SIG-M5 (cell line): ENCODE measurements at places on chromosomes 3 and 15.

- DNase-seq = no peak
Observed at GRCh38 chr3:46824211-46824970, 38.9 kb downstream of the MYL3 start.

- no peak for DNase-seq
Observed at GRCh38 chr15:65819563-65819960, 27.5 kb upstream of the DENND4A start.

- no peak for DNase-seq
Observed at GRCh38 chr3:186589856-186590579, 19.5 kb downstream of the DNAJB11 start.

DNA sequence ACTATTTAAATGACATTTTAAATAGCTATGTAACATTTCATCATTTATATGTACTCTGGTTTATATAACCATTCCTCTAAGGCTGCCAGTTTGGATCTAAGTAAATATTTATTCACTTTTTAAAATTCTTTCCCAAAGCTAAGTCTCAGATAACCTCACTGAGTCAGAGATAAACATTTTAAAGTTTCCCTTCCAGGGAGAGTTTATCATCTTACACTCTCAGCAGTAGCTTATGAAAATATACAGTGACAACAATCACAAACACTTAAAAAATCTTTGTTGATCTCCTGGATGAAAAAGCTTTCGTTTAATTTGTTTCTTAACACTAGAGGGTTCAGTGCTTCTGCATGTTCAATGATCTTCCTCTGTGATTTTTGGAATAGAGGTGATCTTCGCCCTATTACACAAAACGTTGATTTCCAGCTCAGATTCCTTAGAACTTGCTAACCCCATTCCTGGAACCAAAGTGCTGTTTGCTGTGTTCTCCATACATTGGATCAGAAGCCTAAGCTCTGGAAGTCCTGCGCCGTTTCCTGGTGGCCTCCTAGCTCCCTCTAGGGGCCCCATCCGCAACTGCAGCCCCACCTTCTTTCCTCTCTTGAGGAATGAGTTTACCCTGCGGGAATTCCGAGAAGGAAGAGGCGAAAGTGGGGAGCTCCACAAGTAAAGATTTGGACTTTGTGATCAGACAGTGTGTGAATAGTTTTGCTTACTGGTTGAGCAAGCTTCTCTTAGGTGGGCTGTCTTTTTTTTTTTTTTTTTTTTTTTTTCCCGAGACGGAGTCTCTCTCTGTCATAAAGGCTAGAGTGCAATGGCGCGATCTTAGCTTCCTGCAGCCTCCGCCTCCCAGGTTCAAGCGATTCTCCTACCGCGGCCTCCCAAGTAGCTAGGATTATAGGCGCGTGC is 29.3 kb upstream of the SACM1L start:
- no peak for DNase-seq
